PC-9 (cell line): ENCODE measurements at places on chromosomes 7 and 10. TPM values are rescaled to one million over a fixed set of nuclear protein-coding genes. Genes with fewer than 3 reads are reported as not detected.

Gene HKDC1
- 173 and 178 TPM in 2 replicates for total RNA-seq

Gene UCN3
- not detected in 2 replicates for total RNA-seq

Gene GRID2IP
- total RNA-seq: 1.3 and 1.7 TPM in 2 replicates

Gene PRKAR1B
- 51.7 and 66.6 TPM in 2 replicates for total RNA-seq

Gene LRRD1
- total RNA-seq: not detected in 2 replicates

Gene FGFBP3
- 0.68 and 1.0 TPM in 2 replicates for total RNA-seq

Gene SCRN1
- 94.4 and 97.5 TPM in 2 replicates for total RNA-seq

Gene CRCP
- 32.4 and 37.1 TPM in 2 replicates for total RNA-seq

Gene GPR26
- total RNA-seq: not detected in 2 replicates

Gene MSMB
- total RNA-seq: not detected in 2 replicates

Gene CYP3A5
- 2.0 and 3.2 TPM in 2 replicates for total RNA-seq

Gene VTI1A
- total RNA-seq: 18.1 and 18.3 TPM in 2 replicates

Gene CYP2C9
- total RNA-seq: not detected in 2 replicates

Gene TEX36
- total RNA-seq: 1.1 and 1.2 TPM in 2 replicates

Gene PALD1
- total RNA-seq: 5.2 and 7.5 TPM in 2 replicates

Gene NKX2-3
- total RNA-seq: not detected in 2 replicates

Gene CHCHD1
- total RNA-seq: 44.1 and 44.5 TPM in 2 replicates

Gene TUBAL3
- 0.35 and 0.52 TPM in 2 replicates for total RNA-seq

Gene NODAL
- not detected in 2 replicates for total RNA-seq

Gene CAMK2B
- 0.13 and 0.15 TPM in 2 replicates for total RNA-seq

Gene SOSTDC1
- not detected in 2 replicates for total RNA-seq

Gene CDC14C
- not detected in 2 replicates for total RNA-seq

Gene IQUB
- total RNA-seq: 0.33 and 0.98 TPM in 2 replicates

Gene FKBP6
- not detected in 2 replicates for total RNA-seq
